ENCODE measurements at places on chromosomes 11 and 22.

GRCh38 chr22:24353121-24353520 is 74.3 kb upstream of the ADORA2A start:
- DNase-seq = no peak

- no peak for DNase-seq
These were observed 22.3 kb upstream of the MICAL2 start for GRCh38 chr11:12088047-12088481.

- no peak for DNase-seq
These were observed 1102.6 kb downstream of the DLG2 start for GRCh38 chr11:84524422-84525051.

DNA sequence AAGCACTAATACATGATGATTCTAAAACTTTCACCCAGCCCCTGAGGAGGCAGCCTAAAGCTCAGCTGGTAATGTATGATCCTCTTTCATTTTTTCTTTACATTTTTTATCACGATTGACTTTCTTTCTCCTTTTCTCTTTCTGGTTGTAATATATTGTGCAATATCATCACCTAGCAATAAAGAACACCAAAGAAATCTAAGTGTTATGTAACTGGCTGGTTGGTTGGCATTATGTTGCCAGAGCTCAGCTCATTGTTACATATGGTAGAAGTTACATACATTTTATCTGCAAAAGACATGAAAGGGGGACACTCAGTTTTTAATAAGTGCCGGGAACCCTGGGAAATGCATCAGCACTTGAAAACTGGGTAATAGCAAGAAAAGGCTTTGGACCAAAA is 432.1 kb upstream of the DDI1 start:
- DNase-seq = no peak

DNA sequence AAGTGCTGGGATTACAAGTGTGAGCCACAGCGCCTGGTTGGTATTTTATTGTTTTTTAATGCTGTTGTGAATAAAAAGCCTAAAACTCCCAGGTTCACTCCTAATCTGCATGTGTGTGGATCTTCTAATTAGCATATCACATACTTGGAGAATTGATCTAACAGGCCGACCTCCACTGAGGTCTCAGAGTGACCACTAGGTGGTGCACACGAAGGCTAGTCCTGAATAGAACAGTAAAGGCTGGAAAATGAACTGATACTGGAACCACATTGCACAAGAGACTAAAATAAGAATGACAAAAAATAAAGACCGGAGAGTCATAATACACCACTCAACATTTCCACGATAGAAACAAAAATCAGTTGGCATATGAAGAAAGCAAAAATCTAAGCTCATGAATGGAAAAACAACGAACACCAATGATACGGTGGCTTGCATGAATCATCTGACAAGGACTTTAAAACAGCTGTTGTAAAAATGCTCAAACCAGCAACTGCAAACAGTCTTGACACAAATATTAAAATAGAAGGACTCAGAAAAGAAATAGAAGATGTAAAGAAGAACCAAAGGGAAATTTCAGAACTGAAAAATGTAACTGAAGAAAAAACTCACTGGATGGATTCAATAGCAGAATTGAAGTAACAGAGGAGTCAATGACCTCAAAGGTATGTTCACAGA is 19.2 kb downstream of the PIM3 start:
- no peak for DNase-seq

DNA sequence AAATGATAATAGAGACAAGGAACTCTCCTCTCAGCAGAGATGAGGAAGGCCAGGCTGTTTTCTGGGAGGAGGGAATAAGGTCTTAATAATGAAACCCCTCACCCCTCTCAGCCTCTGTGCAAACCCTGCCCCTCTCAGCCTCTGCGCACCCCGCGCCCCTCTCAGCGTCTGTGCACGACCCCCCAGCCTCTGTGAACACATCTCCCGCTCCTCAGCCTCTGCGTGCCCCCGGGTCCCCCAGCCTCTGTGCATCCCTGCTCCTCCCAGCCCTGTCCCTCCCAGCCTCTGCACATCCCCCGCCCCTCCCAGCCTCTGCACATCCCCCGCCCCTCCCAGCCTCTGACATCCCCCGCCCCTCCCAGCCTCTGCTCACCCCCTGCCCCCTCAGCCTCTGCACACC is 837.8 kb downstream of the TBC1D22A start:
- no peak for DNase-seq

GRCh38 chr22:22168190-22168940 is 76.2 kb upstream of the VPREB1 start:
- DNase-seq = no peak

DNA sequence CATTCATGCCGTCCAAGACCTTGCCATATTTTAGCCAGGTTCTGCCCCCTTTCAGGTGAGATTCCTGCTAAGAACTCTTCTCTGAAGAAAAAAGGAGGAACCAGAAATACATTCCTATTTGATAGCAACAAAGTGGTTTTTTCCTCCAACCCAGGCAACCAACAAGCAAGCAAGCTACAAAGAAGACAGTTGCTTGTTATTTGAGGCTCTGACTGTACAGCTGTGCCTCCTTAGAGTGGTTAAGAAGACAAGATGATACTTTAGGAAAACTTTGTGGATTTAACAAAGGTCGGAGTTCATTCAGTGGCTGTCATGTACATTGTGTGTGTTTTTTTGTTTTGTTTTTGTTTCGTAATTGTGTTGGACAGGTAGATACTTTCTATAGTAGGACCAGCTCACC is 21.7 kb downstream of the TEAD1 start:
- no peak for DNase-seq

GRCh38 chr11:69000831-69001242 is 12.2 kb downstream of the MRGPRF start:
- DNase-seq = no peak

GRCh38 chr11:67647471-67647870 is 3.1 kb downstream of the ACY3 start:
- DNase-seq = no peak
